ENCODE measurements at places on chromosomes 6 and 20.

GRCh38 chr6:70390067-70390466 lies 23.2 kb upstream of the FAM135A start:
- DNase-seq: no peak

- no peak for DNase-seq
These were observed 229.4 kb downstream of the TBC1D7 start for GRCh38 chr6:13098793-13099570.

- DNase-seq: no peak
These were observed 536.0 kb upstream of the JARID2 start for GRCh38 chr6:14709900-14710299.

DNA sequence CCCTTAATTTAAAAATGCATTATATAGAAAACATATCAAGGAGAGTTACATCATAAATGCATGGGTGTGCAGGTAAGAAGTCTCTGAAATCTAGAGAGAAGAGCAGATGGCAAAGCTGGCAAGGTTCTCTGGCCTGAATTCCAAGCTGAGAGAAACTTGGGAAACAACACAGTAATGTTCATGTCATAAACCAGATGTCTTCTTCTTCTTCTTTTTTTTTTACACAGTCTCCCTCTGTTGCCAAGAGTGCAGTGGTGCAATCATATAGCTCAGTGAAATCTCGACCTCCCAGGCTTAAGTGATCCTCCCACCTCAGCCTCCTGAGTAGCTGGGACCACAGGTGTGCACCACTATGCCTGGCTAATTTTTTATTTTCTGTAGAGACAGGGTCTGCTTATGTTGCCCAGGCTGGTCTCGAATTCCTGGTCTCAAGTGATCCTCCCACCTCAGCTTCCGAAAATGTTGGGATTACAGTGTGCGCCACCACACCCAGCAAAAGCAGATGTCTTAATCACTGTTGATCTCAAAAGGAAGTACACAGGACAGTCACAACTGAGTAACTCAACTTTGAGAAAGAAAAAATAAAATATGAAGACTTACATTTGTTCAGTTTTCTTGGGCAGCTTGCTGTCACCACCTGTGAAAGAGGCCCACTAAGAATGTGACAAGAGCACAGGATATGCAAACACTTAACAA lies 77.3 kb downstream of the DNAAF9 start:
- no peak for DNase-seq

GRCh38 chr6:3627956-3628835 lies 123.3 kb downstream of the PXDC1 start:
- no peak for DNase-seq

- DNase-seq: no peak
These were observed 40.2 kb downstream of the FOXP4 start for GRCh38 chr6:41586252-41587007.

- DNase-seq: no peak
These were observed 94.7 kb downstream of the PDE10A start for GRCh38 chr6:165568326-165568725.

- DNase-seq: no peak
These were observed 44.8 kb downstream of the TAF8 start for GRCh38 chr6:42095094-42095493.

DNA sequence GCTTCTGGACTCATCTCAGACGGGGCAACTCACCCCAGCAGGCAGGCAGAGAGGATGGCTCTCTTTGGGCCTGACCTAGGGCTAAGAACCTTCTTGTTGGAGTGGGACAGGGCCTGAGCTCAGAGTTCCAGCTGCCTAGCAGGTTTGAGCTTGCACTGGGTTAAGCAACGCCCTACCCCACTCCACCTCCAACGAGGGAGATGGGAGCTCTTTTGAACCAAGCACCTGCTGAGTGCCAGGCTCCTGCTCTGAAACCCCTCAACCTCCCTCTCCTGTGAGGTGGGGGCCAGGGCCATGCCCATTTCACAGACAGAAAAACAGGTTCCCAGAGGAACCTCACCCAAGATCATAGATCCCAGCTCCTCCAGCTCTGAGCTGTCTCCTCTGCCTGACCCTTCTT lies 54.3 kb downstream of the SNAI1 start:
- no peak for DNase-seq

DNA sequence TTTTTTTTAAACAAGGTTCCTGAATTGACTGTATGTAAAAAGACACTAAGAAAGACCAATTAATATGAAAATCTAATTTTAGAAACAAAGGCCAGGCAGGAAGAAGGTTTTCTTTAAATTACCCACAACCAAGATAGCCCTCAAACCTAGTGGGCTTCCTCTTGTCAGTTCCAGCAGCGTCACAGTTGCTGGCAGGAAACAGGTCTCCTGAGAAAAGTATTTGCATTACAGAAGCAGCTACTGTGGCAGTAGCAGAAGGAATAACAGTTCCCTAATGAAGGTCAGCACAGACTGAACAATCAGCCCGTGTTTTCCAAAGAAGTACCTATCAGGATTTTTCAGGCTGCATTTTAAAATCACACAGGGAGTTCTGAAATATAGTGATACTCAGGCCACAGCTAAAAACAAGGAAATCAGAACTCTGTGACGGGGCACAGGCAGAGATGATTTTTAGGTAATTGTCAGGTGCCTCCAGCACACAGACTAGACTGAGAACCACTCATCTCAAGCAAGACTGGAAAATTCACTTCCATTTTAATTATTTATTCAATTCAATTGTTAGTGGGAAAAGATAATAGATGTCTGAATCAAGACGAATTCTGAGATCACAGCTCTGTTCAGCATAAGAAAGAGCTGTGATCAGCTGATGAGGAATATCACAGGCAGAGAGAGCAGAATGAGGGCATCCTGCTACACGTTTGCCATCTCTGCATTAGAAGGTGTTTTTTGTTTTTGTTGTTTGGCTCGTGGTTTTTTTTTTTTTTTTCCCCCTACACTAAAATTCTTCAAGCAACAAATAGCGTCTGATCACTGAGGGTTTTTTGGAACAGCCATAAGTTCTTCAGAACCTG lies 230.5 kb upstream of the KHDRBS2 start:
- no peak for DNase-seq

DNA sequence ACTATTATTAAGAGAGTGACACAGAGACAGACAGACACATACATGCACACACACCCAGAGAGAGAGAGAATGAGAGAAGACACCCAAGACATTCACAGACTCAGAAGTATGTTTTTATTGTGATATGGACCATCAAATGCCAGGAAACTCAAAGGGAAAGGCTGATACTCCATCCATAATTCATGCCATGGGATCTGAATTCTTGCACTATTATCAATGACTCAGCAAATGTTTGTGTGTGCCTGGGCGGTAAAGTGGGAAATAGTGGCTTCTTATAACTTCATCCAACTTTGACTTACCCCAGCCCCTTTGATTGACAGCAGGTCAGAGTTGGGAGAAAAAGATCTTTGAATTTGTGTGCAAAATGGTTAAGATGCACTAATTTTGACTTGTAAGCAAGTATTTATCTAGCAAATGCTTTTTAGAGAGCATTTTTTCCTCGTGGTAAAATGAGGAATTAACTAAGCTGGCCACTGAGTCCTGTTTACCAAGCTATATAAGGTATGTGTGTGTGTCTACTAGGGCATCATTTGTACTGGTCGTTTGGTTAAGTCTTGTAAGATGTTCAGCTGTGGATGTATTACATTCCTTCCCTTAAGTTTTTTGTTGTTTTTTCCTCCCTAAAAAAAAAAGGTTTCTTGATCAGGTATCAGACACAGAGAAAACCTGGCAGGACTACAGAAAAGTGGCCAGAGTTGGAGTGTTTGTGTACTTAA lies 3.0 kb upstream of the CCN2 start:
- no peak for DNase-seq

DNA sequence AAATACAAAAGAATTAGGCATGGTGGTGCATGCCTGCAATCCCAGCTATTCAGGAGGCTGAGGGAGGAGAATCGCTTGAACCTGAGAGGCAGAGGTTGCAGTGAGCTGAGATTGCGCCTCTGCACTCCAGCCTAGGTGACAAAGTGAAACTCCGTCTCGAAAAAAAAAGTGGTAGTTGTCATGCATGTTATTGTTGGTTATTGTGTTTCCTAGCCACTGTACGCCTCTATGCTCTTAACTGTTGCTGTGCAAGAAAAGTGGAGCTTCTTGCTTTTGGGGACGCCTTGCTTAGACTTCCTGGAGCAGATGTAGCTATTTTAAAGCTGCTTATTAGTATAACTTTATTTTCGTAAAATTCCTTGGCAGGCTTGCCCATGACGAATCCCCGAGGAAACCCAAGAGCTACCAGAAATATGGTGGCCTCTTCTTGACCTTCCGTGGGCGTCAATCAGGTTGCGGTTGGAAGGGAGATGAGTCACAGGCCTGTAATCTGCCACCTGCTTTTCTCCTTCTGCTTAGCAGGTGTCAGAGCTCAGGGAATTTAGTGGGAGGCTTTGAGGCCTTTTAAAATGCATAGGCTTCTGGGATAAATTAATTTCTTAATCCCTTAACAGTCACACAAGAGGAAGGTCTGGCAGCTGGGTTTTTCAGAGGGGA lies 17.3 kb downstream of the GABRR2 start:
- DNase-seq: peak; percentile 24

- DNase-seq: no peak
These were observed 89.2 kb downstream of the RSPH3 start for GRCh38 chr6:158910484-158911440.

DNA sequence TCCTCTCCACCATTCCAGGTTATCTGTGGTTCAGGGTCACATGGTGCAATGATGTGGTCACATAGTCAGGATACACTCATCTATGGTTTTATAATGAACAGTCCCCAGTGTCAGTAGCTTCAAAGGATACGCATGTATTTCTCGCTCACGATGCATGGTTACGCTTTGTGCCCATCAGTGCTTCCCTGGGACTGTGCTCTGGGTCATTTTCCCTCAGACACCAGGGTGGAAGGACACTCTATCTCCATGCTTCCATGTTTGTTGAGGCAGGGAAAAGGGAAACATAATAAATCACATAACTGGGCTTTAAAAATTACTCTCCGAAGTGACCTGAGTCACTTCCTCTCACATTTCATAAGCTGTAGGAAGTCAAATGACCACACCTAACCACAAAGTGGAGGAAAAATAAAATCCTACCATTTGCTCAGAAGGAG lies 394.8 kb upstream of the NOX3 start:
- no peak for DNase-seq

DNA sequence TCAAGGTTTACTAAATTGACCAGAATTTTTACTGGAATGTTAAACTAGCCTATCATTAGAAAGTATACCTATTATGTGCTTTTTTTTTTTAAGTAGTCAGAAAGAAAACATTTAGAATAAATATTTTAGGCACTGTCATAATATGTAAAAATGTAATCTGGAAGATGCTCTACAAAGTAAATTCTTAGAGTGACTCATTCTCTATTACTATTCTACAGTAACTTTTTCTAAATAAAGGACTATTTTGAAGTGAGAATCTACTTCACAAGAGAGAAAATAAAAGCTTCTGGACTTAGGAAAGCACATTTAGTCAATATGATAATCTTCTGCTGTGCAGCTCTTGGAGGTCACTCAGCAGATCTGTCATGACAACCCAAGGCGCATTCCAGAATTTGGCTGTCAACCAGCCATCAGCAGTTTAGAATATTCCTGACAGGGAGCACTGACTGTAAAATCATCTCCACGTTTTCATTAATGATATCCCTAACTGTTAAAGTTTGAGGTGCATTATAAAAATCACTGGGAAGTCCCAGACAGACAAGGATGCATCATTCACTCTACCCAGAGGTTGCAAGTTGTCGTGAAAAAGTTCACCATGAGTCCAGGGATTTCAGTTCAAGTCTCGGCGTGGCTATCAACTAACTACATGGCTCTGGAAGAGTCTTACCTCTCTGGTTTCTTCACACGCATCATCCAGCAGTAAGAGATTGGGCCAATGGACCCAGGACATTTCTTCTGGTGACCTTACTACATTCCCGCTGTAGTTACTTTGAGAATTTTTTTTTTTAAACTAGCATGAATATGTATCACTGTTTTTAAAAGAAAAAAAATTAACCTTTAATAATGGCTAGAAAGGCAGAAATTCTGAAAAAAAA lies 374.9 kb downstream of the GJA1 start:
- DNase-seq: no peak

- DNase-seq: no peak
These were observed 368.5 kb upstream of the RUNX2 start for GRCh38 chr6:44959651-44960050.

DNA sequence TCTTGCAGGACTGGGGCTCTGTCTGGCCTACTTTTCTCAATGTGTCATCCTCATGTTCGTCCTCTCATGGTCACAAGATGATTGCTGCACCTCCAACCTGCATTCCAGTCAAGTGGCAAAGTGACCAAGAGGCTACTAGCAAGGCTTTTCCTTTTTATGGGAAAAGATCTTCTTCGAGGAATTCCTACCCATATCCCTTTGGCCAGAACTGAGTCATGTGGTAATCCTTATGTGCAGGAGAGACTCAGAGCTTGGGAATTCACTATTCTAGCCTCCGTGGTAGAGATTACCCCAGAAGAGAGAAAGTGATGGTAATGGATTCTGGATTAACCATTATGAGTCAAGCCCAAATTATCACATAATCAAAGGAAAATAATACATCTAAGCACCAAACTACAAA lies 162.7 kb downstream of the KCNQ5 start:
- no peak for DNase-seq

- DNase-seq: peak; percentile 48
These were observed 102.1 kb downstream of the ATG5 start for GRCh38 chr6:106223300-106223930.

GRCh38 chr6:124430740-124431318 lies 531.4 kb upstream of the RNF217 start:
- no peak for DNase-seq

GRCh38 chr6:12134991-12135390 lies 122.9 kb downstream of the HIVEP1 start:
- no peak for DNase-seq

GRCh38 chr6:150607329-150607650 lies 7.6 kb downstream of the PLEKHG1 start:
- DNase-seq: no peak

DNA sequence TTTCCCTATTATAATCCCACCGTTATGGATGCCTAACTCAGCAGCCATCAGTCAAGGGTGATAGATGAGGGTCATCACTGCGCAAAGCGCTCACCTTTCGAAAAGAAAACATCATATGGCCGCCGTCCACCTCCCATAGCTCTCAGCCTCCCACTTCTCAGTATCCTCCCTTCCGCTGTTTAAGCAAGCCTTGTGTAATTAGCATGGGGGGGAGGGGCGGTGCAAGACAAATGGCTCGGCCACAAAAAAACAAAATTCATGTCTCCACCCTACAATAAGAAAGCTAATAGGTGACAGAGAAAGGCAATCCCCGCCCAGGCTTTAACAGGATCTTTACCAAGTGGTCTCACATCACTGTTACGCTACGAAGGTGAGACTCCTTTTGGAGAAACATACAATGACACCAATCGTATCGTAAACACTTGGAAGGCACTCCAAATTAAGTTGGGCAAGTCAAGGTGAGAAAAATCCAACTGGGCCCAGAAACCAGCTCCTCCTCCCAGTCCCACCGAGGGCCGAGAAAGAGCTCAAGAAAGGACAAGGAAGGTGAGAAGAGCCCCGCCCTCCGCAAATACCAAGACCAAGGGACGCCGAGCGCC lies 645 bp downstream of the DDX39B start:
- DNase-seq: no peak

GRCh38 chr6:159809149-159809548 lies 9.1 kb downstream of the PNLDC1 start:
- no peak for DNase-seq

- no peak for DNase-seq
These were observed 43.6 kb downstream of the NTSR1 start for GRCh38 chr20:62752181-62752670.

- DNase-seq: no peak
These were observed 109.1 kb downstream of the TSHZ2 start for GRCh38 chr20:53080969-53081871.

Measured in stimulated activated CD4-positive, alpha-beta T cell treated with anti-CD3 and anti-CD28 coated beads, TNF-alpha, amount 100 ng/mL, for 1 hour (primary cell).